Effector memory CD4-positive, alpha-beta T cell (primary cell): ENCODE measurements at places on chromosomes 6 and 20.

DNA sequence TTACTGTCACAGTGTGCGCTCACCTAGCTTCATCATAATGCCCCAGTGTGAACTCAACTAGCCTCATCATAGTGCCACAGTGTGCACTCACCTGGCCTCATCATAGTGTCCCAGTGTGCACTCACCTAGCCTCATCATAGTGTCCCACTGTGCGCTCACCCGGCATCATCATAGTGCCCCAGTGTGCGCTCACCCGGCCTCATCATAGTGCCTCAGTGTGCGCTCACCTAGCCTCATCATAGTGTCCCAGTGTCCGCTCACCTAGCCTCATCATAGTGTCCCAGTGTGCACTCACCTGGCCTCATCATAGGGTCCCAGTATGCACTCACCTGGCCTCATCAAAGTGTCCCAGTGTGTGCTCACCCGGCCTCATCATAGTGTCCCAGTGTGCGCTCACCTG is 10.6 kb downstream of the TMEM242 start:
- H3K27me3 ChIP-seq, result no peaks in the 10 kb centered on the region
- H3K27ac ChIP-seq, result no peak overlapping the region
- no peaks in the 10 kb centered on the region for H3K4me1 ChIP-seq
- H3K4me3 ChIP-seq, result no peak overlapping the region
- DNase-seq, result no peak
- H3K36me3 ChIP-seq, result peaks cover 12% of the 10 kb centered on the region

DNA sequence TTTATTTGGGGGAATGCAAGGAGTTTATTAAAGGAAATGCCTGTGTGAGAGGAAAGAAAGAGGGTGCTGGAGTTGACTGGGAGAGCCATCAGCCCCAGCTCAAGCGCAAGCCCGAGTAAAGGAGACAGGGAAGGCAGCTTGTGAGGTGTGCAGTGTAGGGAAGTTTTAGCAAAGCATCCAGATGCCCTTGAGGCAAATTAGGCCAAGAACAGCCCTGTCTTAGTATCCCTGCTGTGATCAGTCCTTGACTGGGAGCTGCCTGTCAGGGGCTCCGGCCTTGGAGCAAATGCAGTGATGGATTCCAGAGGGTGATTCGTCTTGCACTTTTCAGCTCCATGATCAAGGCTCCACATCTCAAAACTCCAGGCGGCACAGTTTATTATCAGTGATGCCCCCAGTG is 561.7 kb downstream of the KIF16B start:
- no peak for DNase-seq
- H3K4me3 ChIP-seq, result no peak overlapping the region
- H3K27me3 ChIP-seq, result no peaks in the 10 kb centered on the region
- no peaks in the 10 kb centered on the region for H3K36me3 ChIP-seq
- H3K27ac ChIP-seq, result no peak overlapping the region

DNA sequence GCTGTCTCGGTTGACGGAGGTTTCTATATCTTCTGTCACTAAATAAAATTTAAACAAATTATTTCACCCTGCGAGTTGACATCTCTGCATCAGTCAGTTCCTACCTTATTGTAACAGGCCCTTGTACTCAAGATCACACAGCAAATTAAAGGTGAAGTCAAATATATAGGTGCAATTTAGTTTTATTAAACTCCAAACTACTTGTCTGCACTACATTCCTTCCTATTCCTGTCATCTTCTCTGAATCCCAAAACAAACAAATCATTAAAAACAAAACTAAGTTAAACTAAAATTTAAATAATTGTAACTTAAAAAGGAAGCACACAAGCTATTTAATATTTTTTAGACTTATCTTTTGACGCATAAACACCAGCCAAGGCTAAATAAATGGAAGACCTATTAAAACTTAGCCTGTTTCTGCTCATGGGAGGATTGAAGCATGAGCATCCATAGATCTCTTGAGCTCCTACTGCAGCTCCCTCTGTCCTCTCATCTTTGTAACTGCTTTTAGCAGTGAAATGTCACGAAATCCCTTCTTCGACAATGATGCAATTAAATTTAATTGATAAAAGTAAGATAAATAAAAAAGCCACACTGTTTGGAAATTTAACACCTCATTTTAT is 1152.3 kb upstream of the GJE1 start:
- H3K27me3 ChIP-seq, result no peaks in the 10 kb centered on the region
- no peaks in the 10 kb centered on the region for H3K4me1 ChIP-seq
- no peak overlapping the region for H3K4me3 ChIP-seq
- DNase-seq, result no peak
- no peaks in the 10 kb centered on the region for H3K36me3 ChIP-seq

GRCh38 chr6:135651964-135652755 is 154.6 kb upstream of the AHI1 start:
- DNase-seq, result no peak
- no peak overlapping the region for H3K4me3 ChIP-seq
- H3K27ac ChIP-seq, result no peak overlapping the region
- H3K27me3 ChIP-seq, result no peaks in the 10 kb centered on the region
- H3K36me3 ChIP-seq, result no peaks in the 10 kb centered on the region

- no peaks in the 10 kb centered on the region for H3K27me3 ChIP-seq
- H3K4me3 ChIP-seq, result no peak overlapping the region
- no peak overlapping the region for H3K27ac ChIP-seq
- no peaks in the 10 kb centered on the region for H3K4me1 ChIP-seq
- DNase-seq, result peak; percentile 12
Observed at GRCh38 chr6:159151266-159151855, 17.8 kb upstream of the FNDC1 start.
